ENCODE measurements at places on chromosomes 16 and 17.
A peak's percentile ranks its signal among the peaks of the same experiment; 100 is the strongest.

GRCh38 chr16:82033006-82033405 is 2.0 kb upstream of the HSD17B2 start:
- DNase-seq: no peak

GRCh38 chr16:526181-527014 is 1.1 kb upstream of the CAPN15 start:
- no peak for DNase-seq

DNA sequence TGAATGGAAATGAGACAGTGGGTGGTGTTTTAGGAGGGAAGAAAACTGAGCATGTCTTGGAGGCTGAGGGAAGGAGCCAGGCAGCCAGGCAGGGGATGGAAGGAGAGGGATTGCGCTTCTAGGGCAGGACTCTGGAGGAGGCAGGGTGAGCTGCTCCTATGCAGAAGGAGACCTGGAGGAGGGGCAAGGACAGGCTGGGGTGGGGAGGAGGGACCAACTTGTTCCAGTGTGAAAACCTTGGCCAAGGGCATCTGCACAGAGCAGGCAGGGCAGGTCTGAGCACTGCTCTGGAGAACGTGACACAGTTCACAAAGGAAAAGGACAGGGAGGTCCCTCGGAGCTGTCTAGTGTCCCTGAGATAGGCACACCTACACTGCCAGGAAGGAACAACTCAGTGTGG is 5.5 kb downstream of the GALK1 start:
- no peak for DNase-seq

DNA sequence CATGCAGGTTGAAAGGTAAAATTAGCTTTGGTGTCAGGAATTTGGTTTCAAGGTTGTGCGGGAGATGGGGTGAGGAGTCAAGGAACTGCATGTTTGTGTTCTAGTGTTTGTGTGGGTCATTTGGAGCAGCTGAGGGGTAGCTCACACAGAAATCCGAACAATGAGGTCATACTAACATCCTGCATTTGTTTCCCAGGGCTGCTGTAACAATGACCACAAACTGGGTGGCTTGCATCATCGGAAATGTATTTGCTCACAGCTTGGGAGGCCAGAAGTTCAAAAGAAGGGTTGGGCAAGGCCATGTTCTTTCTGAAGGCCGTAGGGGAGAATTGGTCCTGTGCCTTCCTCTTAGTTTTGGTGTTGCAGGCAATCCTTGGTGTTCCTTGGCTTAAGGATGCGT is 287.4 kb downstream of the HAPSTR1 start:
- peak; percentile 51 for DNase-seq

GRCh38 chr17:4535667-4536258 is 19.4 kb downstream of the MYBBP1A start:
- DNase-seq: no peak

DNA sequence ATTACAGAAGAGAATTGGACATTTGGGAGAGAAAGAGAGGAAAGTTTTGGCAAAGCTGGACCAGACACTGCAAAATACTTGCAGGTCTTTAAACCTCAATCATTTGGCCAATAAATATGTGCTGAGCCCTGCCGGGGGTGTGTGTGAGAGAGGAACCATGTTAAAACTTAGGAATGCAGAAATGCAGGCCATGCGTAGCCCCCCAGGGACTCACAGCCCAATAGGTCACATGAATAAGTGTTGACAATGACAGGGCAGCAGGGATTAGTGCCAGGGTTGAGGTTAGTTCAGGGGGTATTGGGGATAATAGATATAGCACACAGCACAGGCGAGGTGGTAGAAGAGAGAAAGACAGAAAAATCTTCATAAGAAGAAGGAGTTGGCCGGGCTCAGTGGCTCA is 113.3 kb upstream of the ADAMTS18 start:
- no peak for DNase-seq

- DNase-seq: peak; percentile 66
These were observed 28.1 kb upstream of the PECAM1 start for GRCh38 chr17:64418506-64419339.

Data from inflammatory macrophage (primary cell).